Cardiac septum (tissue), 1 donor: ENCODE measurements at places on chromosomes 7 and 10. TPM values are rescaled to one million over a fixed set of nuclear protein-coding genes. Genes with fewer than 3 reads are reported as not detected.

The HYCC1 gene
- total RNA-seq = 38.9 TPM

The CREB3L2 gene
- total RNA-seq = 30.1 TPM

The PPP1R17 gene
- total RNA-seq = not detected

The SLC26A5 gene
- total RNA-seq = not detected

The ANKRD1 gene
- total RNA-seq = 8,251 TPM

The HOXA13 gene
- not detected for total RNA-seq

The PPP1R3C gene
- total RNA-seq = 212 TPM

The TEX47 gene
- total RNA-seq = 0.24 TPM

The HOXA6 gene
- not detected for total RNA-seq

The SLC18A3 gene
- not detected for total RNA-seq

The SEMA3D gene
- 1.9 TPM for total RNA-seq

The PAX2 gene
- not detected for total RNA-seq

The DUSP5 gene
- 29.4 TPM for total RNA-seq

The CALD1 gene
- total RNA-seq = 237 TPM

The GPR26 gene
- total RNA-seq = not detected

The LRRC61 gene
- 4.4 TPM for total RNA-seq

The CADPS2 gene
- total RNA-seq = 6.3 TPM

The COL1A2 gene
- 170 TPM for total RNA-seq

The CYP26A1 gene
- total RNA-seq = not detected

The TAS2R4 gene
- total RNA-seq = 0.54 TPM

The AOAH gene
- 1.6 TPM for total RNA-seq

The GNAI1 gene
- 11.3 TPM for total RNA-seq

The AKR1B15 gene
- not detected for total RNA-seq

The CUBN gene
- total RNA-seq = 0.54 TPM

The DEPP1 gene
- total RNA-seq = 45.5 TPM

The FRMD4A gene
- total RNA-seq = 23.7 TPM
